ENCODE measurements at places on chromosomes 16 and 17. TPM values are rescaled to one million over a fixed set of nuclear protein-coding genes. Genes with fewer than 3 reads are reported as not detected.
A peak's percentile ranks its signal among the peaks of the same experiment; 100 is the strongest.

DNA sequence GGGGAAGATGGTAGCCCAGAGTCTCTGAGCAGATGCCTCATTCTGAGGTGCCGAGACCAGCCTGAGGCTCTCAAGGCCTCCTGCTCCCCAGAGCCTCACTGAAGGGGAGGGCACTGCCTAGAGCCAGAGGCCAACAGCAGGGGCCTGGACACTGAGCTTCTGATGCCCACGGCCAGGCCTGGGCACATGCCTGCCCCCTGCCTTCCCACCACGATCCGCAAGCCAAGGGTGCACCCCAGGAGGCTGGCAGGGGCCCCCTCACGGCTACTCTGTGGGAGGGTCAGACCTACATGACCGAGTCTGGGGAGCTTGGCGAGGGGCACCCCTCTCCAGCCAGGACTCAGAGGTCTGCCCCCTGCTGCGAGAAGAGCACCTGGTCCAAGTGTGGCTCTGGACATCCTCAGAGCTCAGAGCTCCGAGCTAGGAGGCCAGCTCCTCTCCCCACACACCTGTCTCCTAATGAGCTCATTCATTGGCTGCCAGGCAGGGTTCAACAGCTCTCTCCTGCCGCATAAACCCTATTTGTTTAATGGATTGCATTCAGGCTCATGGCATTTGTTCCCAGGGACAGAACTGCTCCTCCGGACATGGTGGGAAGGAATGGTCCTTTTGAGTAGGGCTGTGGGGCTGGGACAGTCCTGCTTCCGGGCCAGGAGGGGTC, 13.9 kb downstream of the OTOP3 start:
- no peak for DNase-seq

DNA sequence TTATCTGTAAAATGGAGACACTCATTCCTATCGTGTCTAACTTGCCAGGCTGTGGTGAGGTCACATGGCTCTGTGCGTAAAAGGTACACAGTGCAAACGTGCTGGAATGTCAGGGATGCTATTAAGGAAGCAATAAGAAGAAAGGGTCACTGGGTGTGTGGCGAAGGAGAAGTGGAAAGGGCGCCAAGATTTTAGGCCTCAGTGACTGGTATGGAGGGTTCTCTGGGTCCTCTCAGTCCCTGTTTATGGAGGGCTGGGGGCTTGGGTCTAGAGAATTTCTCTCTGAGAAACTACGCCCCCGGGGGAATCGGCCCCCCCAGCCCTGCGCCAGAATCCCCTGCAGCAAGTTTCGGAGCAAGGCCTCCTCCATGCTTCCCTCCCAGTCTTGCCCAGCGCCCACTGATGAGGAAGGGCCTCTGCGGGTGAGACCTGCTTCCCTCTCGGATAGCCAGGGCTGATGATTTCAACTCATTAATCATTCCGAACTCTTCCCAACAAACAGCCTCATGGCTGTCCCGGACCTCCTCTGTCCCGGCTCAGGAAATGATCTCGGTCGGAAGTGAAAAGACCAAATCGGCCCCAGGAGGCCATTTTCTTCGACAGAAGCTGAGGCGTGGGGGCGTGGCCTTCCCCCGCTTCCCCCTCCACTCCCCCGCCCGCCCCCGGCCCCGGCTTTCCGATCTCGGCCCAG, 1.2 kb upstream of the HEXIM1 start:
- peak; percentile 80 for DNase-seq

- peak; percentile 1 for DNase-seq
Measured at GRCh38 chr16:8720080-8720966, 45.9 kb downstream of the ABAT start.

- DNase-seq, result no peak
Measured at GRCh38 chr16:8928467-8928957, 35.2 kb downstream of the USP7 start.

DNA sequence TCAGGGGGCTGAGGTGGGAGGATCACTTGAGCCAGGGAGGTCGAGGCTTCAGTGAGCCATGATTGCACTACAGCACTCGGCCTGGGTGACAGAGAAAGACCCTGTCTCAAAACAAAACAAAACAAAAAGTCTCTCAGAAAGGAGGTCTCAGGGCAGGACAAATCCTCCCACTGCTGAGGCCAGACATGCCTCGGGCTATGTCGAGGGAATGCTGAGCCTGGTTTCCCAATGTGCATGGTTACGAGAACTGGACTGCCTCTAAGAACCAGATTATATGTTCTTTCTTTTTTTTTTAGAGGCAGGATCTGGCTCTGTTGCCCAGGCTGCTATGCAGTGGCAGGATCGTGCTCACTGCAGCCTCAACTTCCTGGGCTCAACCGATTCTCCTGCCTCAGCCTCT, 27.6 kb downstream of the TRAP1 start:
- no peak for DNase-seq

DNA sequence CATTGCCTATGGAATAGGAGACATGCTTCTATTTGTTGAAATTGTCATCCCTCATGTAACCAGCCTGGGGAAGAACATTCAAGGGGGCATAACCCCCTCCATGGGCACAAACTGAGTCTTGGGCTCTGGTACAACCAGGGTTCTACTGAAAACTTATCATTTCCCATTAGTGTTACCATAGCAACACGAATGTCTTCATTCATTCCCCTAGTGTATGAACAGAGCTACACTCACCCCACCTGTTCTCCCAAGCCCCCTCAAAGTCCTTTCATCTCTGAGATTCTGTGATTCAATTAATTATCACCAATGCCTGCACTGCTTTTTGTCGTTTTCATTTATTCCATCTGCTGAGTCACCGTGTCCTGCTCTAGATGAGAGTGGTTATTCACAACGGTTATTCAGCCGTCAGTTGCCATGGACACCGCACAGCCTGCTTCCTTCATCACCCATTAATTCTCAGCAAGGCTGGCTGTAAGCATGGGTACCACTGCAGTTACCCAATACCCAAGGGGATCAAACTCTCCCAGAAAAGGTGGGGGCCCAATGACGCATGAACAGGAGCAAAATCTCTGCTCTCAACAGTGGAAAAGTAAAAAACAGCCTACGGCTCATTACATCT, 1.6 kb upstream of the GAST start:
- peak; percentile 82 for DNase-seq

GRCh38 chr17:7867881-7868329, 10.1 kb downstream of the CYB5D1 start:
- no peak for DNase-seq

- DNase-seq, result no peak
Measured at GRCh38 chr17:1461198-1461944, 5.3 kb upstream of the CRK start.

DNA sequence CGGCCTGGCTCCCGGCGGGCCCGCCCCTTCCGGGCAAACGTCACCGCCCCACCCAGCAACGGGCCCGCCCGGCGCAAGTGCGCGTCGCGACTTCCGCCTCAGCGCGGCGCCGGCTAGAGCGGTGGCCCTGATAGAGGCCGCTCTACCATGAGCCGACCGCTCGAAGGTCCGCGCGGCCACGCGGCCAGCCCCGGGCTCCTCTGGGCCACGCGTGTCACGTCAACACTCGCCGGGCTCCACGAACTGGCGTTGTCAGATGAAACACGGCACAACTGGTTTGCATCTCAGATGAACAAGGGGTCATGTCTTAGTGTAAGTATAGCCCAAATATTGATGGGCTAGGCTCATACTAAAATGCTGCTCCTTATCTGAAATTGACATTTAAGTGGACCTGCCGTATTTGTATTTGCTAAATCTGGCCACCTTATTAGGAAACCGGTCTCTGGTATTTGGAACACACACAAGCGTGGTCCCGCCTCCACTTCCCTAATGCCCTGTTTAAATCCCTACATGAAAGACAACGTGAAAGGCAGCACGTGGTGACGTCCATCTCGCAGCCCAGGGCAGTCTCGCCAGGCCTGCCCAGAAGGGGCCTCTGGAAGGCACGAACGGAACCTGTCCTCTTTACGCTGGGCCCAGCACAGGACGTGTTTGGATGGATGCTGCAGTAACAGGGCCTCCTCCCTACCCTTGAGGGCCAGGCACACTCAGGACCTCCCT, at the start of gene ZNF598:
TSS of gene ZNF598 (minus strand) at position 31 of the 720 bp plus-strand sequence.
- DNase-seq, result peak; percentile 85

GRCh38 chr16:81861915-81862314, 82.8 kb downstream of the PLCG2 start:
- no peak for DNase-seq

- DNase-seq, result no peak
Measured at GRCh38 chr16:50642349-50642748, 38.8 kb downstream of the SNX20 start.

GRCh38 chr17:82316651-82317393, 586 bp downstream of the CD7 start:
- DNase-seq, result no peak

GRCh38 chr17:75910699-75911098, 6.0 kb upstream of the MRPL38 start:
- DNase-seq, result no peak

Gene MYH3
- total RNA-seq, result 0.40 TPM

Gene CBFA2T3
- total RNA-seq, result not detected

Gene KRT36
- not detected for total RNA-seq

Gene CTRL
- 0.71 TPM for total RNA-seq

Gene TM4SF5
- not detected for total RNA-seq

Gene WFIKKN2
- total RNA-seq, result not detected

All from LHCN-M2 (cell line).